ENCODE measurements at places on chromosomes 16 and 17. TPM values are rescaled to one million over a fixed set of nuclear protein-coding genes. Genes with fewer than 3 reads are reported as not detected.

Gene DPEP3
- not detected for total RNA-seq

Gene CD300A
- not detected for total RNA-seq

Gene KCNAB3
- total RNA-seq, result 32.4 TPM

Gene ARHGAP23
- total RNA-seq, result 24.9 TPM

Gene KCNH4
- total RNA-seq, result not detected

Gene HBA1
- 5.9 TPM for total RNA-seq

Gene GCSH
- total RNA-seq, result 61.4 TPM

Gene BIRC5
- 160 TPM for total RNA-seq

Gene KCNJ18
- total RNA-seq, result not detected

Gene DNAH9
- 6.2 TPM for total RNA-seq

Gene PRAC1
- total RNA-seq, result 129 TPM

Gene KRT25
- total RNA-seq, result 0.28 TPM

Gene KRT24
- not detected for total RNA-seq

Gene TRPV2
- not detected for total RNA-seq

Gene OR2C1
- total RNA-seq, result not detected

Gene TMEM100
- total RNA-seq, result 7.9 TPM

Gene TOX3
- total RNA-seq, result 17.6 TPM

Gene C17orf100
- total RNA-seq, result 3.3 TPM

Gene DLX4
- 1.0 TPM for total RNA-seq

Gene PPP1R1B
- total RNA-seq, result 8.2 TPM

Gene LHX1
- not detected for total RNA-seq

Gene SGSH
- total RNA-seq, result 33.4 TPM
